Testis (tissue), 5 donors: ENCODE measurements at places on chromosomes 13 and 19.
A peak's percentile ranks its signal among the peaks of the same experiment; 100 is the strongest.

DNA sequence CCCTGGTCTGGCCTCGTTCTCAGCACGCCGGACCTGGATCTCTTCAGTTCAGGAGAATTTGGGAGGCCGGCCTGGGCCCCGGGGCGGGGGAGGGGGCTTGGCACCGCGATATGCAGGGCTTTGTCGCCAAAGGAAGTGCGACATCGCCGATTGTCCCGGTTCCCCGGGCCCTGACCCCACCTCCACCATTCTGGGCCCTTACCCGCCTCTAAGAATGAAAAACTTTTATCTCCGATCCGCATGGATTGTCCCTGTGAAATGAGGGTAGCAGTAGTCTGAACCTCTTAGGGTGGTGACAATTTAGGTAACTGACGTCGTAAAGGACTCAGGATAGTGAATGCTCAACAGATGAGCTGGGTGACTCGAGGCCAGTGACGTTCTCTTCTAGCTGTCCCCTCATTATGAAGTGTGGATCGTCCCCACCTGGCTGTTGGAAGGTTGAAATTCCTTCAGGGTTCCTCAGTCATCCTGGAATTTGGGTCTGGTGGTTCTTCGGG, 650 bp downstream of the DDA1 start:
- no peak for DNase-seq

- no peak for DNase-seq
Observed at GRCh38 chr19:48500830-48501493, 10.7 kb downstream of the LMTK3 start.

DNA sequence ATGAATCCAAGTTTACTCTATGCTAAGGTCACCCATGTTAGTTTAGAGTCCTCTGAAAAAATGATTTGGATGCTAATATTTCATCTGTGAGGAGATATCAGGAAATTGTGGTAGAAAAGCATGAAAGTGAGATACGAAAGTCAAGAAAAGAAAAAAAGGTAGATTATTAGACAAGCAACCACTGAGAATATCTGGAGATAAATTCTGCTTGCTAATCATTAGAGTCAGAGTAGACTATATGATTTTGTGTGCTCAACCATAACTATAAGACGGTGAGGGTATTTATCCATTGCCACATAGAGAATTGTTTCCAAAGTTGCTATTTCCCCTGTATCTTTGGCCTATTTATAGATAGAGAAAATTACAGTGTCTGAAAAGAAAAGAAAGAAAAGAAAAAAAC, 706.7 kb downstream of the SLITRK5 start:
- no peak for DNase-seq

DNA sequence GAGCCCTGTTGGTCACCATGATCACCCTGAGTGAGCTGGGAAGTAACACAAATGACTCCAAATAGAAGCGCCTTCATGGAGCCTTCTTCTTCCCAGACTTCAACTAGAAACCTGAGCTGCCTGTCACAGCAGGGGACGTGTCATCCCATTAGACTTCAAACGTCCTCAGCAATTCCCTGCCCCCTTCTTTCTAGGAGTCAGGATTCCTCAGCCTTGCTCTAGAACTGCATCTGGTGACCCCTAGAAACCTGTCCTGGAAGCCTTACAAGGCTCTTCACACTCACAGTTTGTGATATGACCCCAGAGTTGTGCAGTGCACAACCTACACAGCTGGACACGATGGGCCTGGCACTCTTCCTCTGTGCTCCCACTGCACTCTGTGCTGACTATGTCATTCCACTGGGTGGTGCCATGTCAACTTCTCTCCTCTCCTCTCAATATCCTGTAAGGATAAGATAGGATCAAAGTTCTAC, 23.6 kb upstream of the TTYH1 start:
- peak; percentile 33 for DNase-seq

GRCh38 chr19:2668175-2668763, 34.2 kb downstream of the GNG7 start:
- DNase-seq = no peak

DNA sequence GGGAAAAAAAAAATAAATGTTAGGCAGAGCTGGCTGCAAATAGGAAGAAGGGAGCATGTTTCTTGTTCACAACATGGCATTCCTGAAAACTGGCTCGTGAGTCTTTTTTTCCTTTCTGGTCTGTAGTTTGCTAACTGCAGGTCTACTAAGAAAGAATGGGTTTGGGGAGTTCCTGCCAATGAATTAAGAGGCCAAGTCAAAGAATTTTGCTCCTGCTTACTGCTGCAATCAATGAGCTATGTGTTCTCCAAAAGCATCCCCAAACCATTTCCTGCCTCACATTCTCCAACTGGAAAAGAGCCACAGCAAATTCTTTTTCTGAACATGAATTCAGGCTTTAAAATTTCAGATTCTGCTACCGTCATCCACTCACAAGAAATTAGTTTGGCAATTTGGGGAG, 88.6 kb downstream of the DCT start:
- DNase-seq = no peak

DNA sequence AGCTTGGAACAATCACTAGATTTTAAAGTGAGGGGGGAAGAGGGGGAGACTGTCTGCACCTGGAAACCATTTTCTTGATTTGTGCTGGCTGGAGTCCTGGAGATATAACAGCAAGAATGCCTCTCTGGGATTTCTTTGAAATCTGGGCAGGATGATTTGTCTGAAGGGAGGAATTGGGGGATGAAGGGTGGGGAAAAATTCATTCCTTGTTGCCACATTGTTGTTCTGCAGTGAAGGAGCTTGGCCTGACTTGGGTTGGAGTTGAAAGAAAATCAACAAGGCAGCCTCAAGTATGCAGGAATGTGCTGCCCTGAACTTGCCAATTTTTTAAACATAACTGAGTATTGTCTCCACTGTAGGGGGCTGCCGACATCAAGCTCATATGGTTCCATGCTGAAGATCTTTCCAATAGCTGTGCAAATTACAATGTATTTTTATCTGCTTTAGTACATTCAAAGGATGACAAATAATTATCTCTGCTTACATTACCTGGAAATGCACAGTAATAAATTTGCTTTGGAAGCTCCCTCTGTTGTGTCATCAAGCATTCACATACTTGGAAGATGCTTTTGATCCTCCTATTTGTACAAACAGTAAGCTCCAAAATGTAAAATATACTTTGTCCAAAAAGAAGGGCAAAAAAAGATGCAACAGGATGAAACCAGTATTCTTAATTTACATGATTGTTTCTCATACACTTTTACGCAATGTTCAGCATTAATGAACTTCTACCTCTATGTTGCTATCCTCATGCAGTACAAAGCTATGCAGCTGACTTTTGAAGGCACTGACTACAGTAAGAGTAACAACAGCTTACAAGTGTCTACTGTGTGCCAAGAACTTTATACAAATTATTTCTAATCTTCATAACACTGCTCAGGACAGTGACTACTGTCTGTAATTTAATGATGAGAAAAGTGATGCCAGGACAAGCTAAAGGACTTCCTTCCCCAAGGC, 627.9 kb upstream of the KLF12 start:
- no peak for DNase-seq

DNA sequence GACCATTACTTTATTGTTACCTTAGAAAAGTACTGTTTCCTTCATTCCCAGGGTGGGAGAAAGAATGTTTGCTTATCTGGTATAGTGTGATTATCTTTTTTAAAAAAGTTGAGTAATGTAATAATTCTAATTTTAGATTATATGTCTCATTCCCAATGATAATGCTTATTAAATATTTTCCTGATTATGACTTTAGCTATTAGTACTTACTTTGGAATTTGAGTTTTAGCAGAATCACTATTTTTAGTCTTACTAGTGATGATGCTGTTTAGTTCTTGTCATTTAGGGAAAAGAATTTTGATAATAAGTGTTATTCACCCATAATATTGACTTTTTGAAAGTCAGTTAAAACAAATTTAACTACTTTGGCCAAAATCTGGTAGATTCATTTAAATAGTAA, 95.2 kb downstream of the FRY start:
- DNase-seq = no peak

DNA sequence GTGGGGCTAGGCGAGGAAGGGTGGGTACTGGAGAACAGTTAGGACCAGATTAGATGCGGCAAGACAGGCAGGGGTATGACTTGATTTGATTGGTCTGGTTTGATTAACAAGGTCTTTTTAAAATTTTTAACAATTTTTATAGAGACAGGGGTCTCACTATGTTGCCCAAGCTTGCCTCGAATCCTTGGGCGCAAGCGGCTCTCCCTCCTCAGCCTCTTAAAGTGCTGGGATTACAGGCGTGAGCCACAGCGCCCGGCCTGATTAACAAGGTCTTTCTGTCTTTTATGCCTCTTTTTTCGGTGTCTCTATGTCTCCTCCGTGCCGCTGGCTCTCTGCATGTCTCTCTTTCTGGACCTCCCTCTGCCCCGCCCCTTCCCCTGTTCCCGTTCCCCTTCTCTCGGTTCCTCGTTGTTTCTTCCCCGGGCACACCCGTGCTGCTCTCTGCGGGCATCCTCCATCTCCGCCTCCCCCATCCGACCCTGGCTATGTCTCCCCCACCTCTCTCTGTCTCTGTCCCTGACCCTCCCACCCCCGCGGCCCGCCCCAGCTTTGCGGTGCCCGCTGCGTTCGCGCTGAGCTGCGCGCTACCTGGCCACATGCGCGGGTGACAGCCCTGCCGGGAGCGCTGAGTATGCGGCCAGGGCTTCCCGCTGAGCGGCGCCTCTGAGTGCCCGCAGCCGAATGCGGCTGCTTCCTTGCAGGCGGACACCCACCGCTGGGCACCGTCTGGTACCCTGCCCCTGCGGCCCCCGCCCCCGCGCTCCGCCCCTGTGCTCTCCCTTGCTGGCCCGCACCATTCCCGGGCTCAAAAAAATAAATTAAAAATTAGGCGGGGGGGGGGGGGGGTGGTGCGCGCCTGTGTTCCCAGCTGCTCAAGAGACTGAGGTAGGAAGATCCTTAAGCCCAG, 8.1 kb upstream of the SDHAF1 start:
- peak; percentile 32 for DNase-seq

DNA sequence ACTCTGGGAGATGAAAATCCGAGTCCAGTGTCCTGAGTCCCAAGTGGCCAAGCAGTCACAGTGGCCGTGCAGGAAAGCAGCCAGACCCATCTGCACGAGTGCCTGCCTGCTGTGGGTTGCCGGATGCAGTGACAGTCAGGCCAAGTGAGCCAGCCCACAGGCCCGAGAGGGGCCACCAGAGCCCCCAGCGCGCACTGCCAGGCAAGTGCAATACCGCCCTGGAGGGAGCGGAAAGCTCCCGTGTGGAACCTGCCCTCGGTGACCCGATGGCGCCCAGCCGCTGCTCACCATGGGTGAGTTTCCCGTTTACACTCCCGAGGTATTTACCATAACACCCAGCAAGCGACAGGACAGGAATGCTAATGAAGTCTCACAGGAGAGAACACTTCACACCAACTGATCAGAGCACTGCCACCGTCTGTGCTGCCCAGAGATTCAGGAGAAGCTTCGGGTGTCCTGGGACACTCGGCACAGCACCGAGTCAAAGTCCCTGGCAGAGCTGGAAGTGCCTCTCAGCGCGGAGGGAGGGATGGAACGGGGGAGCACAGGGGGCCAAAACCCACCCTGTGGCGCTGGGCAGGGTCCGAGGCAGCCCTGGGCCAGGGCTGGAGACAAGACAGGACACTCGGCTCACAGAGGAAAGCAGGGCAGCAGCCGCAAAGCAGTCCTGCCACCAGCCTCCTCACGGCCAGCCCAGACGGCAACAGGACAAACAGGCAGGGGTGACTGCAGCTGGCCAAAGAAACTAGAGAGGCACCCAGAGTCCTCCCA, 21.3 kb upstream of the TINCR start:
- no peak for DNase-seq

DNA sequence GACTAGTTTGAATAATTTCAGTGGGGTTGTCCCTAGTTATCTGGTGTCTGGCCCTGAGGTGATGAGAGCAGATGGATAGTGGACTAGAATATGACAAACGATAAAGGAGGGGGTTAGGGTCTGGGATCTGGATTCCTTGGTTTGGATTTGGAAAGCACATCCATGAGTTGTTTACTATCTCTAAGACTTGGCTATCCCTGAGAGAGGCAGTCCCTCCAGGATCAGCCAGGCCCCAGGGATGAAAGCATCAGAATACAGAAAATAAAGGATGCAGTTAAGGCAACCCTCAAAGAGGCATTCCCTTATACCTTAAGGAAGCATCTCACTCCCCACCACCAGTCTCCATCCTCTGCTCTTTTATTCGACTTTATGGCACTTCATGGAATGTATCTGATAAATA, 230.7 kb downstream of the NHLRC3 start:
- no peak for DNase-seq

DNA sequence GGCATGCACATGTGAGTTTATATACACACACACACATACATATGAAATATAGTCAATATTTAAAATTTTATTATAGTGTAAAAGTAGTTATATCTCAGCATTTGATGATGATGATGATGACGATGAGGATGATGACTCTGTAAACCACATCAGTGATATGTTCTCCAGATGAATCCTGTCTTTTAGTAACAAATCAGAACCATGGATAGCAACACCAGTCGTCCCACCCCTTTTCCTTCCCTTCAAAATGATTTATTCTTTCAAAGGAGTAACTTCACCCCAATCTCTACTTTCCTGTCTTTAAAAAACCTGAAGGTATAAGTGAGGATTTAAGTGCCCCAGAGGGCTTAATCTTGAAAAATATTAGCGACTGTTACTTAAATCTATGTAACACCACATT, 74.1 kb downstream of the DCLK1 start:
- no peak for DNase-seq

GRCh38 chr19:19591133-19591825, 27.2 kb downstream of the PBX4 start:
- no peak for DNase-seq

GRCh38 chr19:8629996-8630683, at the start of gene NFILZ:
Gene NFILZ, plus strand, starts transcription at chr19:8630633. Its CDS starts 46,133 bp downstream, at chr19:8676766.
- no peak for DNase-seq

DNA sequence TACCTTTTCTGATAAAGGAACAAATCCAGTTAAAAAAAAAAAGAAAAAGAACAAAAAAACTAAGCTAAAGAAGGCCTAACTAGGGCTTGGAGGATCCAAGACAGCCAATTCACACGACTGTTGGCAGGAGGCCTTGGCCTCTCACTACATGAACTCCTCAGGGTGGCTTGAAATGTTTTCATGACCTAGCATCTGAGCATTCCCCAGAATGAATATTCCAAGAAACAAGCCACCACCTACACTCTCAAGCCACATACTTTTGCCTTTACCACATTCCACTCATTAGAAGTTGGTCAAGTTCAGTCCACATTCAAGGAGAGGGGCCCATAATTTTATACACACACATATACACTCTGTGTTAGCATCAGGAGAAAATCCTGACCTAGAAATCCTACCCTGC, 97.6 kb upstream of the SIAH3 start:
- no peak for DNase-seq

DNA sequence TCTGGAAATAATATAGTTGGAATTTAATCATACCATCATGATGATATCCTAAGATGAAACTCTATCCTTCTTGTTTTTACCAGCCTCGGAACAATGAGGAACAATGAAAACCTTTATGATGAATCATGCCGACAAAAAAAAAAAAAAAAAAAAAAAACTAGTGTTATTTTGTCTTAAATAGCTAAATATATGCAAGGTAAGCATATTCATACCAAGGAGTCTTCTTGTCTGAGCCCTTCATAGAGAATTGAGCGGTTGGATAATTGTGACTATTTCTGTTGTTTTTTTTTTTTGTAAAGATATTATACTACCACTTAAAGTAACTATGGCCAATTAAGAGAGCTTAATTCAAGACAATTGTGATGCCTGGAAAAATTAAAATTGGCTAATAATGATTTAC, 244.0 kb upstream of the PCDH9 start:
- DNase-seq = no peak
